ENCODE measurements at places on chromosomes 1 and 21.

DNA sequence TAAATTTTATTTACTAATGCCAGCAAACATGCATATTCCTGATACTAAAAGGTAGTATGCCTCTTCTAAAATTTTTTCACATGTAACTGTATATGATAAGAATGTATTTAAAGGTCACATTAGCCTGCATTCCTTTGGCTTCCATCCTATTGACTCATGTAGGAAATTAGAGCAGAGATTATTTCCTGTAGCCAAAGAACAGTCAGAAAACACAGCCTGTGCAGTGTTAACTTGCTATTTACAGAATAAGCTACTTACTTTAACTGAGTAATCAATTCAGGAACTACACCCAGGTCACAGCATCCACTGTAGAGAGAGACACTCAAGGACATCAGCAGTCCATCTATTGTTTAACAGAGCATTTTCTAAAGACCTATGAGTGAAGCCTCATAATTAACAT lies 154.5 kb upstream of the ADGRL4 start:
- DNase-seq: peak; percentile 83

GRCh38 chr1:55490547-55490946 lies 275.4 kb upstream of the USP24 start:
- DNase-seq: peak; percentile 78

DNA sequence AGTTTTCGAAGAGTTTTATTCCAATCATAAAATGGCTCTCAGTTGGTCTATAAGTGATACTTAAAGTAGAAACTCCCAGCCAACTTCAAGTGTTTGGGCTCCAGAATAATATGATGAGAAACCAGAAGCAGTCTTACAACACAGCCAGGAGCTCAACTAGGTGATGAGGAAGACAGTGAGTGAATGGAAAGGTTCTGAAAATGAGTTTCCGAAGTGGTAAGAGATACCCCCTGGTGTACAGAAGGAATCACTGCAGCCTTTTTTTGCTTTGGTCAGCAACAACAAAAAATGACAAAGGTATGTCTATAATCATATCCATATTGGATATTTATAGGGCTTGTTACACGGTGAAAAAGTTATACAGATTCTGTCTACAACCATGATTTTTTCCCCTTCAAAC lies 16.5 kb downstream of the KRTAP19-1 start:
- no peak for DNase-seq

DNA sequence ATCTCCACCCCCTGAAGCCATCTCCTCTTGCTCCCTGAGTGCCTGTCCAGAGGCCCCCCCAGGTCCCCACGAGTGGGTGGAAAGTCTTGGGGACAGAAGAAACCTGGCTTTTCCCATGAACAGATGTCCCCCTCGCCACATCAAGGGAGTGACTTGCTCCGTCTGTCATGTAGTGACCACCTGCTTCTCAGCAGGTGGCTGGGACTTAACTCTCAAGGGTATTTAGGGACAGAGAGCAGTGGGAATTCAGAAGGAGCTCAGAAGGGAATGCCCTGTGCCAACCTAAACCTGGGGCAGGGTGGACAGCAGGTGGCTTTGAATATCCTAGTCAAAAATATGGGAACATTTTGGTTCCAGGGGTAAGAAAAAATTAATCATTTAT lies 139.8 kb downstream of the PRDM16 start:
- DNase-seq: no peak

DNA sequence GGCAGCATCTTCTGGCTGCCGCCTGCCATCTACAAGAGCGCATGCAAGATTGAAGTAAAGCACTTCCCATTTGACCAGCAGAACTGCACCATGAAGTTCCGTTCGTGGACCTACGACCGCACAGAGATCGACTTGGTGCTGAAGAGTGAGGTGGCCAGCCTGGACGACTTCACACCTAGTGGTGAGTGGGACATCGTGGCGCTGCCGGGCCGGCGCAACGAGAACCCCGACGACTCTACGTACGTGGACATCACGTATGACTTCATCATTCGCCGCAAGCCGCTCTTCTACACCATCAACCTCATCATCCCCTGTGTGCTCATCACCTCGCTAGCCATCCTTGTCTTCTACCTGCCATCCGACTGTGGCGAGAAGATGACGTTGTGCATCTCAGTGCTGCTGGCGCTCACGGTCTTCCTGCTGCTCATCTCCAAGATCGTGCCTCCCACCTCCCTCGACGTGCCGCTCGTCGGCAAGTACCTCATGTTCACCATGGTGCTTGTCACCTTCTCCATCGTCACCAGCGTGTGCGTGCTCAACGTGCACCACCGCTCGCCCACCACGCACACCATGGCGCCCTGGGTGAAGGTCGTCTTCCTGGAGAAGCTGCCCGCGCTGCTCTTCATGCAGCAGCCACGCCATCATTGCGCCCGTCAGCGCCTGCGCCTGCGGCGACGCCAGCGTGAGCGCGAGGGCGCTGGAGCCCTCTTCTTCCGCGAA lies 3.8 kb downstream of the CHRNB2 start:
- DNase-seq: no peak

DNA sequence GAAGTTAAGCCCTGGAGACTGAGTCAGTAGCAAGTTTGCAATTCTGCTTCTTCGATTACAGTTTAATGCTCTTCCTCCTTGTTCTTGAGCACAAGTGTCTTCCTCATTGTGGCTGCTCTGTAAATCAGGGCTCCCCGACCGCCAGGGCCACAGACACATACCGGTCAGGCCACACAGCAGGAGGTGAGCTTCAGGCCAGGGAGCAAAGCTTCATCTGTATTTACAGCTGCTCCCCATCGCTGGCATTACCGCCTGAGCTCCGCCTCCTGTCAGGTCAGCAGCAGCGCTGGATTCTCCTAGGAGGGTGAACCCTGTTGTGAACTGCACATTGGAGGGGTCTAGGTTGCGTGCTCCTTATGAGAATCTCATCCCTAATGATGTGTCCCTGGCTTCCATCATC lies 1.7 kb upstream of the TRAPPC10 start:
- no peak for DNase-seq

DNA sequence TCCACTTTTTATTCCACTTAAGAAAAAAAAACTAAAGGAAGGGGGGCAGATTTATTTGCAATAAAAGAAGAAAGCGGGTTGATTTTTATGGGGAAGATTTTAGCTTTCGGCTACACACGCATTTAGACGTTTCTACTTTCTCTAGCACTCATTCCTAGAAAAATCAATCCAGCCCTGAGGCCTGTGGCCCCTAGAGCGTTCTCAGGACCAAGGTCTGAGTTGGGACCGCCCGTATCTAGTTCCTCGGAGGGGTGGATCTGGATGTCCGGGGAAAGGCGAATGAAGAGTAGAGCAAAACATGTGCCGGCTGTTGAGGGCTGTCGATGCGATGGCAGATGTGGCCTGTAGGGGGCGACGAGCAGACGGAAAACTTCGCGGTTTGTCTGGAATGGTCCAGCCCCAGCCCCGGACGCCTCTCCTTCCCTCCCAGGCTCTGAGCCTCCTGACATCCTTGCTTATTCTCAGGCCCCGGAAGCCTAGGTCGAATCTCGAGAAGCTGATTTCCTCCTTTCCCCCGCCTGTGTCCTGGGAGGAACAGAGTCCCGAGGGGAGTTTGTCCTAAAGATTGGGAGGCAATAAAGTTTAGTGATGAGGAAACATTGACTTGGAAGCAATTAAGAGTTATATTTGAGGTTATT lies 5.2 kb downstream of the FOXD3 start:
- peak; percentile 43 for DNase-seq

- DNase-seq: peak; percentile 58
These were observed 25.9 kb upstream of the TOR3A start for GRCh38 chr1:179055937-179056336.

DNA sequence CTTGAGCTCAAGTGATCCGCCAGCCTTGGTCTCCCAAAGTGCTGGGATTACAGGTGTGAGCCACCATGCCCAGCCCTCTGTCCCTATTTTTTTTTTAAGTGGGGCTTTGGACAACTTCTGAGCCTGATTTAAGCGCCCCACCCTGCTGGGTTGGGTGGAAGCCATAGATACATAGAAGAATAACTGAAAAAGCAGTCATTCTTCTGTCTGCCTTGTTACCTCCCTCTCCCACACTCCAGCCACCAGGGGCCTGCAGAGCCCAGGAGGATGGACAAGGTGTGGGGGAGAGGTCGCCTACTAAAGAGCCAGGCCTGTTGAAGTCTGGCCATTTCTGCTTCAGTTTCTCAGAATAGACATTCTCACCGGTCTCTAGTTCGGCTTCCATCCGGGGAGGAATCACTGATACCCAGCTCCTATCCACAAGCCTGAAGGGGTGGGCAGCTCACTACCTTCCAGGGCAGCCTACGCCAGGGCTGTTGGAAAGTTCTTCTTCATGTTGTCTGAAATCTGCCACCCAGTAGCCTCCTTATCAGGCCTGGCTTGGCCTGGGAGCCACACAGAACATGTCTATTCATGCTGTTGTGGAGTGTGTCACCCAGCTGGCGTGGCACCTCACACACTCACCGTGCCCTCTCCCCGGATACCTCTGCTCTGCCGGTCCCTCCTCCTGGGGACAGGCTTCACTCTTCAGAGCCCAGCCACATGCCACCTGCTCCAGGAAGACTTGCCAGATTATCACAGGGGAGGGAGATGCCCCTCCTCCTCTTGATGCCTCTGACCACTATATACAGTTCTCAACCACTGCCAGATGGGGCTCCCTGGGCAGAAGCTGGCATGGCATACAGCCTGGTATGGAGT lies 27.7 kb downstream of the KNCN start:
- DNase-seq: no peak

DNA sequence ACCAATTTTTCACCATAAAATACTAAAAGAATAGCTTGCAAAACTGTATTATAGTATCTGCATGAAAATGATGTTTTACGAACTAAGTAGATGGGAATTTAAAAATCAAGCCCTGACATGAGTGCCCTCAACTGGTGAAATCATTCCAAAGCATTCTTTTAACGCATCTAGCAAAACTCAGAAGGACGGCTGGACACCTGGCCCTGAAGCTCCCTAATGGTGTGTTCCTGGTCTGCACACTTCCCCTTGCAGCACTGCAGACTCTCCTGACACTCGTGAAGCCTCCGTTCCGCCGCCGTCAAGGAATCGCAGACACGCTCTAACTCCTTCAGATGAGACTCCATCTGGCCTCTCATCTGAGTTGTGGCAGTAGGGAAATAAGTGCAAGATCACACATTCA lies 39.9 kb downstream of the ODF2L start:
- DNase-seq: no peak

- DNase-seq: no peak
These were observed 690.6 kb upstream of the ZP4 start for GRCh38 chr1:238581332-238581731.

DNA sequence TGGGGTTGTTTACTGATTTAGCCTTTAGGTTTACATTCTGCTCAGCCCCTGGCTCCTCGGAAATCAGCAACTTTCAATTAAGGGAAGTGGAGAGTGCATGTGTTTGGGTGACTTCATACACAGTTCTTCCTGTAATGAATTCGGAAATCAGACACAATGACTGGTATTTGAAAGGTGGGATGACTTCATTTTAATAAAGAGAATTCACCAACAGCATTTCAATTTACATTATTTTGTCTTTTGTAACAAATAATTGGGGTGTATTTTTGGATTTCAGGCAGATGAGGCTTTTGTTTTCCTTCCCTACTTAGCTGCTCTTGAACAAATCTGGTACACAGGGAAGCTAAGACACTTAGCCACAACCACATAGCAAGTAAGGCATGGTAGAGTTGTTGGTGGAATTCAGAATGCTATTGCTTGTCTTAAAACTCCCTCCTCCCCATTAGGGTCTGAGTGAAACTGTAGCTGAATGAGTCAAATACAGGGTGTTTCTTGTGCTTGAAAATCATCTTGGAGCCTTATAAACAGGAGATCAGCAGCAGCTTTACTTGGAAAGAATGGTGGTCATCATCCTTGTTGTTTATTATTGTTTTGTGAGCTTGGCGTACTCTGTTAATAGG lies 917 bp downstream of the STX12 start:
- DNase-seq: peak; percentile 18
